ENCODE measurements at places on chromosomes 13 and 19.

GRCh38 chr13:25927932-25928331 is 123.9 kb downstream of the SHISA2 start:
- no peak for DNase-seq

GRCh38 chr19:5165697-5166019 is 175.0 kb downstream of the PTPRS start:
- no peak for DNase-seq

DNA sequence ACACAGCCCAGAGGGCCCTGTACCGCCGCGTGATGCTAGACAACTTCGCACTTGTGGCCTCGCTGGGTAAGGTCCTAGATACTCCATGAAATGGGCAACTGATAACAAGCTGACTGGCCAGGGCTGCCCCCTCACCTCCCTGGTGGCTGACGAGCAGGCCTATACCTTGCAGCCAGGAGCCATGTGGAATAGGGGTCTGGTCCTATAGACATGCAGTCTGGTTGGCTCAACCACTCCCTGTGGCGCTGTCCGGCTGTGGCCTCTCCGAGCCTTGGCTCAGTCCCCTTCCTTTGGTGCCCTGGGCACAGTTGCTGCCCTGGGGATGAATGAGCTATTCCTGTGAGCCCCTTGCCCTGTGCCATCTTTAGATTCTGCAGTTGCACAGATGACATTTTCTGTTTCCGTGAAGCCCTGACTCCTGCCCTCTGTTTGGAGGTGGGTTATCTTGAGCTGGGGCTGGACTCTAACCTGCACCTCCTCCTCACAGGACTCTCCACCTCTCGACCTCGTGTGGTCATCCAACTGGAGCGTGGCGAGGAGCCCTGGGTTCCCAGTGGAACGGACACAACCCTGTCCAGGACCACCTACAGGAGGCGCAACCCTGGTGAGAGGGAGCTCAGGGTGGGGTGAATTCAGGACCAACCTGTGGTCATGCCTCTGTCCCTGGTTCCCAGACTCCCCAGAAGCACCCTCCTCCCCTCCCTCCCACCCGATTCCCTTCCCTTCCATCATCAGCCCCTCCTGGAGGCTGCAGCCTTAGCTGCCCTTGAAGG is 2.5 kb downstream of the ZNF324 start:
- no peak for DNase-seq

GRCh38 chr19:13436352-13436751 is 69.9 kb downstream of the CACNA1A start:
- no peak for DNase-seq

GRCh38 chr19:45575216-45575615 is 9.4 kb downstream of the OPA3 start:
- DNase-seq = no peak

- DNase-seq = no peak
These were observed 31.8 kb upstream of the ADGRE5 start for GRCh38 chr19:14349426-14349825.

DNA sequence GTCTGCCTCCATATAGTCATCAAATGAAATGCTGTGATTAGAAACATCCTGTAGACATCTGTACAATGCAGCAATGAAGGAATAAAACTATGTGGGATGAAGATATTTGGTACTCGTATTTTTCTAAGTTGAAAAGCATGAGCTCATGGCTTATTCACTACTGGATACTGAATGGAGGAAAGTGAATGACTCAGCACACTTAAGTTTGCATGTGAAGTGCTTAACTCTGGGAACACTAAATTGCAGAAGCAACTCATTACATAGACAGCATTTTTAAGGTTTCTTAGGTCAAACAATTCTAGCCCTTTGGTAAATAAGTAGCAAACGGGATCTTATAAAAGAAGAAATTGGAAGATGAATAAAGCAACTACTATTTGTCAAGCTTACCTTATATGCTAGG is 429.0 kb upstream of the MIR17HG start:
- no peak for DNase-seq

DNA sequence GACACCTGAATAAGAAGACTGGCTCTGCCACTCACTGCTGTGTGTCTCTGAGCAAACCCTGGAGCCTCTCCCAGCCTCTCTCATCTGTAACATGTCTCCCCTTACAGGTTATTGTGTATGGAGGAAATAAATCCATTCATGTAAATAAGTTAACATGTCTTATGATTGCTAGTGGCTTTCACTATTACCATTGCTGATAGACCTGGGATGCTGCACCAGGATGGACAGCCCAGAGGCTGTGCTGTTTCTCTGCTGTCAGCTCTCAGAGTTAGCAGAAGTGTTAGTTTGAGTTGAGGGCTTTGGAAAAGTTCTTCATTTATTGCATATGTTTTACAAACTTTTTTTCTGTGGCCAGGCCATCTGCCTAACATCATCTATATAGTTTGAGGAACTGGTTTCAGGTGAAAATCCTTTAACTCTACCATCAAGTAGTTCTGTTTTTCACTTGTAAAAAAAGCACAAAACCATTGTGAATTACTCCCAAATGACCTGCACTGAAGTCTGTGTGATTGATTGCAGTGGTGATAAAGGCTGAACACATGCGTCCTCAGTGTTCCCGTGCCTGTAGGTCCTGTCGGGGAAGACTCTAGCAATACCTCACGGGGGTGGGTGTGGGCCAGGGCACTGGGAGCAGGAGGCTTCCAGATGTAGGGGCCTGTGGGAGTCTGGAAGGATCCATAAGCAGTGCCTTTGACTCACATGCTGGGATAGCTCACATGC is 24.6 kb downstream of the MPHOSPH8 start:
- no peak for DNase-seq

GRCh38 chr19:3985643-3986259 is 488 bp upstream of the EEF2 start:
- no peak for DNase-seq

GRCh38 chr13:62635161-62635560 is 1219.5 kb upstream of the PCDH20 start:
- no peak for DNase-seq

GRCh38 chr13:101399365-101399764 is 16.9 kb downstream of the NALCN start:
- no peak for DNase-seq

DNA sequence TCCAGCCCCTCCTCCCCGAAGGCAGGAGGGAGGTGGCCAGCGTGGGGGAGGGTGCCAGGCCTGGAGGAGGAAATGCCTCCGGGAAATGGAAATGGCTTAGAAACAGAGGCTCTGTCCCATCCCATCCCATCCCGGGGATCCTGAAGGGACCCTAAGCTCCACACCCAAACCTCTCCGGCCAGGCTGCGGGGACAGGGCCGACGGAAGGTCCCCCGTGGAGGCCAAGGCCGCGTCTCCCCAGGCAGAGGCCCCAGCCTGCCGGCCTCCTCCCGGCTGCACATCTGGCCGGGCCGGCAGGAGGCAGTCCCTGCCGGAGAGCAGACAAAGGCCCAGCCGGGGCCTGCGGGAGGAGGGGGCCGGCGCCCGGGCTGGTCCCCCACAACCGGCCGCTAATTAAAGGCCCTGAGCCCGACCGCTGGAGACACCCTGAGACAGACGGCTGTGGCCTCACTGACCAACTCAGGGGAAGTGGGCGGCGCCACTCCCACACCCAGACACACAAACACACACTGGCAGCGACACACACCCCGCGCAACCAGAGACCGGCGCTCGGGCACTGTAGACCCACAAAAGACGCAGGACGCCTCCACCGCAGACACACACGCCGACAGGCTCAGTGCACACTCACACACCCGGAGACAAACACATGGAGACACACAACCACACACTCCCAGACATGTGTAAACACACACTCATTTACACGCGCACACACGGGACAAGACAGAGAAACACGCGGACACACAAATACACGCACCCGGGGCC is 1.1 kb downstream of the ADAMTS10 start:
- peak; percentile 20 for DNase-seq

- DNase-seq = peak; percentile 94
These were observed 7.1 kb downstream of the NFIX start for GRCh38 chr19:13002166-13002898.

DNA sequence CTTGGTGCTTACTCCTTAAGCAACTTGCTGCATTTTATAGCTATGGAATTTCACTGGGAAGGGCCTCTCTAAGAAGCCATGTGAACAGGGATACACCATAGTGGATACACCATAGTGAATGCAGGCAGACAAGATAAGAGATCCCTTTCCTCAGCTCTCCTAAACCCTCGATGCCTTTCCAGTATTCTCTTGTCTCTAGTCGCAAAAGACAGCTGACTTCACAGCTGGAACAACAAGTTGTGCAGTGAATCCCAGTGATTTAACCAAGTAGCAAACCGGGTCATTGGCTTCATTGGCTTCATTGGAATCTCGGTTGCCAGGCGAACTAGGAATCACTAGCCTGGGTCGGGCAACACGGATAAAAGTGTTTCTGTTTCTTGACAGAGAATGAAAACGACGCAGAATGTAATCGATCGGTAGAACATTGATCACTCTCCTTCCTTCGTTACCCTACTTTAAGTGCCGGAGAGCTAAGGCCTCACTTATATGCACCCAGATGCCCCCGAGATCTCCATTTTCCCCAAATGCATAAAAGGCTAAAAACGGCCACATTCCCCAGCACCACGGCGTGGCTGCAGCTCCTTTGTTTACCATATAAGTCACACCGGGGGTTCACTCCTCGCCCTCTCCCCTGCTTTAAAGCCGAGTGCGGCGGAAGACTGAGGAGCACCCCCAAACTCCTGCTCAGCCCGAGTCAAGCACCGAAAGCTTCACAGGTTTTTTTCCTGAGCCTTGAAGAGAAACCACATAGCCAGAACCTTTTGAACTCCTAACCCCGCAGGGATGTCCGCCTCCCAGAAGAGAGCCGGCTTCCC is 674 bp downstream of the TRPC4 start:
- DNase-seq = no peak

DNA sequence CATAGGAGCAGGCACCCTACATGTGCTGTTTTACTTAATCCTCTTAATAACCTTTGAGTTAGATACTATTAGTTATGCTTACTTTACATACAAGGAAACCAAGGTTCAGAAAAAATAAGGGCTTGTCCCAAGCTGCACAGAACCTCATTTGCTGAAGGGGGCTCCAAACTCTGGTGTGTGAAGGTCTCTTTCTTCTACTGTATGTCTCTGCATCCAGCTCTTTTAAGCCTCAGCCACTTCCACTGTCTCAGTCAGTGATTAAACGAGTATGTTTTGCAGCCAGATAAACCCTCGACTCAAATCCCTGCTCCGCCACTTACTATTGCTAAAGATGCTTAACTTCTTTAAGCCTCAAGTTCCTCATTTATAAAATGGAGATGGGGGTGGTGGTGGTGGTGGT is 112.4 kb upstream of the WASF3 start:
- DNase-seq = no peak

GRCh38 chr13:80726868-80727267 is 385.9 kb upstream of the SPRY2 start:
- DNase-seq = no peak

- peak; percentile 81 for DNase-seq
These were observed 4.3 kb downstream of the CD37 start for GRCh38 chr19:49339301-49340068.

GRCh38 chr13:99978799-99979452 is 2.7 kb upstream of the ZIC2 start:
- no peak for DNase-seq

DNA sequence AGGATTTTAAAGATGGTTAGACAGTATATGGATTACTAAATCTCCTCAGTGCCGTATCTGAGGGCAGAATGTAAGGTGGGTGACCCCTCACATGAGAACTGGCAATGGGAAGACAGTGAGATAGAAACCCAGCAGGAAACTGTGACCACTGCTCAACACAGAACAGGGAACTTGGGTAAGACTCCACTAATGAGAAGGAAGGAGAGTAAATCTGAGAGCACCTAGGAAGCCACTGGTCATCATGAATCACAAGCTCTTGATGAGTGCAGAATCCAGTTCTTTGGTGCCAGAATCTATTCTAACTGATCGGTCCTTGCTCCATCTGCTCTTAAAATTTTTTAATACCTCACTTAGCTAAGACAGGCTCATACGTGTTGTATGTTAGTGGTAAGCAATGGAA is 261.8 kb downstream of the KLF12 start:
- DNase-seq = no peak

GRCh38 chr13:85520445-85520844 is 278.8 kb downstream of the SLITRK6 start:
- no peak for DNase-seq

DNA sequence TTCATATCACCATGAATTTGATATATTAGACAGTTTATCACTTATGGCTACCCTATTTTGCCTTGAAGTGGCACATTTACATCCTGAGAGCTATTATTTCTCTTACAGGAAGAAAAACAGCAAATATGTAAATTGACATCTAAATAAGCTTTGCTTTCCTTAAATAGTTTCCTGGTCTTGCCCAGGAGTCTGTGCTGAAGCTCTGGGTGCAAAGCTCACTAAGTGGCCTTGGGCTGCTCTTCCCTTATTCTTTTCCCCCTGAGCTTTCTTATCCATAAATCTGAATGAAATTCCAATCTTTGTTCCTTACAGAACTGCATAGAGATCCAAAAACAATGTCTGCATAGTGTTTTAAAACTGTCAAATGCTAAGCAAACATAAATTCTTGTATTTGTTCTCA is 56.3 kb downstream of the TNFSF13B start:
- DNase-seq = no peak

DNA sequence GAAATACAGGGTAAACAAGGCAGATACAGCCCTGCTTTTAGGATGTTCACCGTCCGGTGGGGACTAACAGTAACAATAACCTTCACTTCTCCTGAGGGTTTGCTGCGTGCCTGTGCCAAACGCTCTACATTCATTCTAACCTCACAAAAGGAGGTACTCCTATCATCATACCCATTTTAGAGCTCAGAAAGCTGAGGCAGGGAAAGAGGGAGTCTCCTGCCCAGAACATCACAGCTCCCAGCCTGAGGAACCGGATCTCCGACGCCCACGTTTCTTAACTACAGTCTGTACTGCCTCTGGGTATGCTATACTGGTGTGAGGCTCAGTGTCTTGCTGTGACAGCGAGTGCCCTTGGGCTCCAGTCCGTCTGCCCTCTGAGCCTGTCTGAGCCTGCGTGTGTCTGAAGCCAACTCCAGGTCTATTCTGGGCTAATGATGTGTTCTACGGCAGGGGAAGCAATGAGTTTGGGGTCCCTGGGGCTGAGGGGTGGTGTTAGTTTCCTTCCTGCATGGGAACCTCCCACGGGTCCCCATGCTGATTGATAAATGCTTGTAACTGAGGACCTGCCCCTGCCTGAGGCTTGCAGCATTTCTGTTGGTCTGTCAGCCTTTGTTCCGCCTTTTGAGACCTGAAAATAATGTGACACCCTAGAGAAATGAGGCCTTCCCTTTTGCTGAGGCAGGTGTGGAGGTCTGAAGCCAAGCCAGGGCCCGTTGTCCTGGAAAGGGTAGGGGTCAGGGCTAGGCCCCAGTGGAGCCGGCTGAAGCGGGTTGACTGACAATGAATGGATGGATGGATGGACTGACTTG is 4.9 kb downstream of the LIPE start:
- DNase-seq = no peak
